Activated CD8-positive, alpha-beta memory T cell treated with anti-CD3 and anti-CD28 coated beads for 1 hour (primary cell): ENCODE measurements at places on chromosomes 13 and 19.

DNA sequence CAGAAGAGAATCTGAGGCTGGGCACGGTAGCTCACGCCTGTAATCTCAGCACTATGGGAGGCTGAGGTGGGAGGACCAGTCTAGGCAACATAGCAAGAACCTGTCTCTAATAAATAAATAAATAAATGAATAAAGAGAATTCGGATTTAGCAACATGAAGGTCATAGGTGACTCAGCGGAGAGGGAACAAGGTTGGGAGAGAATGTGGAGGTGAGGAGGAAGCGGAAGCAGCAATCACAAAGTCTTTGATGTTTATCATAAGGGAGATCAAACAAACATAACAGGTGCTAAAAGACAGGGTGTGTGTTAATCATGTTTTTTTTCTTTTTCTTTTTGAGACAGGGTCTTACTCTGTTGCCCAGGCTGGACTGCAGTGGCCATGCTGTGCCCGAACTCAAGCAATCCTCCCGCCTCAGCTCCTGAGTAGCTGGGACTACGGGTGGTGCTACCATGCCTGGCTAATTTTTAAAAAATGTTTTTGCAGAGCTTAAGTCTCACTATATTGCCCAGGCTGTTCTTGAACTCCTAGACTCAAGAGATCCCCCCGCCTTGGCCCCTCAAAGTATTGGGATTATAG lies 16.3 kb downstream of the PBX4 start:
- no peak for DNase-seq

GRCh38 chr13:47478985-47479384 lies 522.1 kb downstream of the SUCLA2 start:
- DNase-seq, result no peak

DNA sequence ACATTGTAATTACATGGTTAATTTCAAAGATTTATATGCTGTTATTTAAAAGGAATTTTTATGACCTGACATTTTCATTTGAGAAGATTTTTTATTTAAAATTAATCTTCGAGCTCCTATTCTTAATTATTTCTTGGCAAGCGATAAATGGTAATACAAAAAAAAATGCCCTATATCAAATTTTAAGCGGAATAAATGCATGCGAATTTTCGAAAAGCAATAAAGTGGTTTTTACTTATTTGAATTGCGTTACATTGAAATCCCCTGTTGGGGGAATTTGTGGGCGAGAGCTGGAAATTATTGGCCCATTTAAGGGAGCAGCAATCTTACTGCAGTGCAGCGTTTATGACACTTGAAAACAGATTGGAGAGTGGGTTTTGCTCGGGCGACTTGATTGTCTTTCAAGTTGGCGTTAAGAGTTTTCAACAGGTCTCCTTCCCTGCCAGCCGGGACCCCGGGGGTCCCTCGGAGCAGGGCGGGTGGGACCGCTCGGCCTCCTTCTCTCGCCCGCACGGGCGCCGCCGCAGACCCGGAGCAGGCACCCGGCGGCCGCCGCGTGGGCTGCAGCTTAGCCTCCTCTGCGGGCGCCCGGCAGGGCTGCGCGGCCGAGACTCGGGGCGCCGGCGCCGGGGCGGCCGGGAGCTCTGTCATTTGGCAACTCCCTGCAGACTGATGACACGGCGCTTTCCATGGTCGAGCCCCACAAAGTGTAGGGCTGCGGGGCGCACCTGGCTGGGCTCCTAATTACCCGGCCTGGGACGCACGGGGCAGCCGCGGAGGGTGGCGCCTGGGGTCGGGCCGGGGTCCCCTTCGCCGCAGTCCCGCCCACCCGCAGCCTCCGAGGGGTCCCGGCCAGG lies 255.1 kb upstream of the SOX21 start:
- no peak for DNase-seq

GRCh38 chr19:9966448-9966847 lies 30.1 kb upstream of the OLFM2 start:
- DNase-seq, result no peak

DNA sequence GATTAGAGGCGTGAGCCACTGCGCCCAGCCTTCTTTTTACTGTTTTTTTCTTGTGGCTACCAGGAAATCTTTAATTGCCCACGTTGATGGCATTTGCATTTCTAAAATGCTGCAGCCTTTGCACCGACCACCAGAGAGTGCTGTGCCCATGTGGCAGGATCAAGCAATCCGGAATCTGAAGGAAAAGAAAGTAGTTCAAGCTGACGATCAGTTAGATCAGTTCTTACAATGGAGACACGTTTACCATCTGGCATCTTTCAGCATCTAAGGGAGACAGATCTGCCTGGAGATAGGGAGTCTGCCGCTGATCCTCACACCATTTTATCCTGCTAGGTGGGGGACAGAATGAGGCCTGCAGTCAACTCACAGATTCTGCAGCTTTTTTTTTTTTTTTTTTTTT lies 19.9 kb downstream of the TINCR start:
- no peak for DNase-seq

DNA sequence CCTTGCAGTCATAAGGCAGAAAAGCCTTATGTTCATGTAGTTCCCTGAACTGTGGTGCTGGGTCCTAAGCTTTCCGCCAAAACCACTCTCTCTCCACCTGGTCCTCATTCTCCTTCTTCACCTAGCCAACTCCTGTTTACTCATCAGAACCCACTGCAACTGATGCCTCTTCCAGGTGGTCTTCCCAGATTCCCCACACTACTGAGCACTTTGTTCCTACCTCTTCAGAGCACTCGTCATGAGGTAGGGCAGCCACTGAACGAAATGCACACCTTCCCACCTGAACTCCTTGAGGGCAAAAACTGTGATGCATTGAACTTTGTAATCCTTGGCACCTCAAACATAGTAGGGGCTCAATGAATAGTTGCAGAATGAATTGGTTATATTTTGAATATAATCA lies 100.4 kb downstream of the DOCK9 start:
- DNase-seq, result no peak

- no peak for DNase-seq
Observed at GRCh38 chr13:113897161-113897560, 33.3 kb upstream of the GAS6 start.

- no peak for DNase-seq
Observed at GRCh38 chr13:50033725-50034124, 18.5 kb downstream of the KCNRG start.
